ENCODE measurements at places on chromosomes 5 and 9. TPM values are rescaled to one million over a fixed set of nuclear protein-coding genes. Genes with fewer than 3 reads are reported as not detected.

The ENTREP1 gene
- total RNA-seq = 12.8 TPM

The IFNB1 gene
- total RNA-seq = not detected

The EFNA5 gene
- 0.20 TPM for total RNA-seq

The WWC1 gene
- 0.51 TPM for total RNA-seq

The WNK2 gene
- 17.5 TPM for total RNA-seq

The ALDH1A1 gene
- total RNA-seq = 42.8 TPM

The SLC36A2 gene
- total RNA-seq = 22.9 TPM

- no peak for DNase-seq
These were observed 271.5 kb upstream of the C9orf72 start for GRCh38 chr9:27844797-27845196.

GRCh38 chr9:37792122-37792521, 7.3 kb upstream of the EXOSC3 start:
- no peak for DNase-seq

DNA sequence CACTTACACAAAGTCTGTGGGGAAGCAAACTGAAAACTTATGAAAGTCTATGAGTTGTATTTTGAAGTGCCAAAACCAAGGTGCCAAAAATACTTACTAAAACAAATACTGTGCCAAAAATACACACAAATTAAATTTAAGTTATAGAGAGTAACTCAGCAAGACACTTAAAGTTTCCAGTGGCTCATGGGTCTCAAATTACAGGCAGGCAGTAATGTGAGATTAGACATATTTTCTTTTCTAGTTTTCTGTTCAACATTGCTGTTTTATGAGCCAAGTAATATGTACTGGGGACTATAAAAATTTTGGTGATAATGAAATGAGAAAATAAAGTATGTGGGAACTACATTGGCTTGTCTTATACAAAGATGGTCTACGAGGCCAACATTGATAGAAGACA, 172.2 kb upstream of the SNX2 start:
- no peak for DNase-seq

- no peak for DNase-seq
These were observed 80.4 kb downstream of the GCNT4 start for GRCh38 chr5:74971947-74972460.

GRCh38 chr9:137227054-137227852, at the start of gene RNF224:
Gene RNF224, plus strand, starts transcription at chr9:137227502. Its CDS starts 834 bp downstream, at chr9:137228336.
- peak; percentile 59 for DNase-seq

- no peak for DNase-seq
These were observed 91.3 kb upstream of the ADAMTS2 start for GRCh38 chr5:179436321-179437122.

- peak; percentile 32 for DNase-seq
These were observed 724 bp downstream of the MACROH2A1 start for GRCh38 chr5:135398160-135398854.

DNA sequence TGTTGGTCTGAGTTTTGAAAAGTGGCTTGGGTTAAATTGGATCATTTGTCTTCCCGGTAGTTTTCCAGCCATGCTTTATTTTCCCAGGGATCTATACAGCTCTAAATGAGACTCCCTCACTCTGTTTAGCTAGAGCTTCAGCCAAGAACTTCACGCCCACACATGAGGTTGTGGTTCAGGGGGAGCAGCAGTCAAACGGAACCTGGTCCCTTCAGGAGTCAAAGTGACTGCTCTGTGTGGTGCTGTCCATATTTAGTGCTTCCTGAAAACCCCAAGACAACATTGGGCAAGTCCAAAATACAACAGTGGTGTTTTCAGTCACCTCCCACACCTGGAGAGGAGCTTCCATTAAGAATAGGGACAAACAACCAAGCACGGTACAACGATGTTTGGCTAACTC, 90.5 kb downstream of the ANKH start:
- DNase-seq = no peak

DNA sequence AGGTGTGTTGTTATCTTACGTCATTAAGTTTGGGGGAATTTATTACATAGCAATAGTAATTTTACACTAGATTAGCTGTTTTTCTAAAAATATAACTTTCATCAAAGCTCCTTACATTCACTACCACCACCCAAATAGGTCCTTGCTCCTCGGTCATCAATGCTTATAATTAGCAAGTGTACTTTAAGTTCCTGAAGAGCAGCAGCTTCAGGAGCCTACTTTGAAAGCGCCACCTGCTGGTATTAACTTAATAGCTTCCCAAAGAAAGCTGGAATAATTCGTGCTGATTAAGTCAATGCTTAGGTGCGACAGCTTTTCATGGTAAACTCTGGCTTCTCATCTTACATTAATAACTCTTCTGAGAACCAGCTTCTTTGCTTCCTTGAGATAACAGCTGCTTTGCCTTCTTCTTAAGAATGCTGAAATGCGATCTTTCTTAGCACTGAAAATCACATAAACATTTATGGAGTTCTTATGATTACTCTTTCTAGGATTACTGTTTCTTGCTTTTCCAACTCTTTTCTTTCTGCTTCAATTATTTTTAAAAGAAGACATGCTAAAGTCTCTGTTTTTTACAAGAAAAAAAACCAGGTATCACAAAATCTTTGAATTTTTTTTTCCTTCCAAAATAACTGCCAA, 10.0 kb upstream of the C5 start:
- no peak for DNase-seq

DNA sequence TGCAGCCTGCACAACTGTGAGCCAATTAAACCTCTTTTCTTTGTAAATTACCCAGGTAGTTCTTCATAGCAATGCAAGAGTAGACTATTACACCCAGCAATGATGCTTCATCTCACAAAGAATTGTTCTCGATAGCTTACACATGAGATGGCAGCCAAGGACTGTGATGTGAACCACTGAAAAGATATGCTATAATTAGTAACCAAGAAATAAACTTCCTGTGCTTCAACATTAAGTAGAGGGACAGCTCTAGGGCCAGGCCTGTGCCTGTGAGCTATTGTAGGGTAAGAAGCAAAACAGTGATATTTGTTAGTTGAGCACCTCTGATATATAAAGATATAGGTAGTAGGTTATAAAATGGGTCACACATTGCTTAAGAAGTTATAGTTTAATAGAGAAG, 41.8 kb upstream of the DPYSL3 start:
- no peak for DNase-seq

DNA sequence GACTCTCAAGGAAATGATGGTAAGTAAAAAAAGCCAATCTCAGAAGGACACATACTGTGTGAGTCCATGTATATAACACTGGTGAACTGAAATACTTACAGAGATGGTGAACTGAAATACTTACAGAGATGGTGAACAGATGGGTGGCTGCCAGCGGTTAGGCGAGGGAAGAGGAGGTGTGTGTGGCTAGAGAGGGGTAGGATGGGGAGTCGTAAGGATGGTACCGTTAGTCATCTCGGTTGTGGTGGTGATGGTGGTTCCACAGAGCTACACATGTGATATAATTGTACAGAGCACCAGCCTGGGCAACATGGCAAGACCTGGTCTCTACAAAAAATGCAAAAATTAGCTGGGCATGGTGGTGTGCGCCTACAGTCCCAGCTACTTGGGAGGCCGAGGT, 113.6 kb upstream of the RAPGEF1 start:
- DNase-seq = no peak

DNA sequence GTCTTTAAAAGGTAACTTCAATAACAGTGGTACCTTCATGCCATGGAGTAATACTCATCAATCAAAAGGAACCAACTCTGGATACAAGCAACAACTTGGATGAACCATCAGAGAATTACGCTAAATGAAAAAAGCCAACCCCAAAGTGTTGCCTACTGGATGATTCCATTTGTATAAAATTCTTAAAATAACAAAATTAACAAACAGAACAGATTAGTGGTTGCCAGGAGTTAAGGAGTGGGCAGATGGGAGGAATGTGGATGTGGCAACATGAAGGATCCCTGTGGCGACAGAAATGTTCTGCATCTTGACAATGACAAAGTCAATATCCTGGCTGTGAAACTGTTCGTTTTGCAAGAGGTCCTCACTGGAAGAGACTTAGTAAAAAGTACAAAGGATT, 50.5 kb downstream of the SPTLC1 start:
- no peak for DNase-seq

DNA sequence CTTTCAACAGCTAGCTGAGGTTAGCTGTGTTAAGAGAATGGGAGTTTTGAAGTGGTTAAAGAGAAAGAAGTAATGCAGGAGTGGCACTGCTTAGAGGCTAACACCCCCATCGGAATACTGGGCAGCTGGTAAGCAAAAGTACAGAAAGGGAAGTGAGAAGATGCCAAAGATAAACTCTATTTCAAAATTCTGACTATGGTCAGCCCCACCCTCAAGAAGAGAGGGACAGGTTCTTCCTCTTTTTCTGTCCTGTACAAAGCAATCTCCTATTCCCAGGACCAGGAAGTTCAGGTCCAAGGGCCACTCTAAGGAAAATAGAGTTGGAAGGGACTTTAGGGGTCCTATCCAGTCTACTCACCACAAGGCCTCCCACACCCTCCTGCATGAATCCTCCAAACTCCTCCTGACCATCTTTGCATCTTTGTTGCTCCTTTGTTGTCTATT, 45.9 kb upstream of the JAK2 start:
- DNase-seq = no peak
